ENCODE measurements at places on chromosomes 5 and 9. TPM values are rescaled to one million over a fixed set of nuclear protein-coding genes. Genes with fewer than 3 reads are reported as not detected.

Gene CYFIP2
- total RNA-seq: 20.5 TPM

Gene BRINP1
- total RNA-seq: 14.4 TPM

Gene NRG2
- total RNA-seq: 0.24 TPM

Gene NXNL2
- total RNA-seq: 4.1 TPM

Gene ARSI
- total RNA-seq: 3.6 TPM

Gene KIAA0825
- 0.63 TPM for total RNA-seq

Gene FAM151B
- not detected for total RNA-seq

Gene CEP72
- total RNA-seq: 12.6 TPM
